ENCODE measurements at places on chromosomes 3 and 15.
A peak's percentile ranks its signal among the peaks of the same experiment; 100 is the strongest.

GRCh38 chr3:157127831-157128767 is 31.8 kb downstream of the CCNL1 start:
- DNase-seq = peak; percentile 59

GRCh38 chr3:32100465-32100864 is 6.0 kb upstream of the GPD1L start:
- DNase-seq = no peak

GRCh38 chr3:13077431-13078162 is 4.4 kb upstream of the IQSEC1 start:
- DNase-seq = peak; percentile 50

GRCh38 chr3:52429779-52430415 is 15.0 kb downstream of the SEMA3G start:
- DNase-seq = peak; percentile 14

DNA sequence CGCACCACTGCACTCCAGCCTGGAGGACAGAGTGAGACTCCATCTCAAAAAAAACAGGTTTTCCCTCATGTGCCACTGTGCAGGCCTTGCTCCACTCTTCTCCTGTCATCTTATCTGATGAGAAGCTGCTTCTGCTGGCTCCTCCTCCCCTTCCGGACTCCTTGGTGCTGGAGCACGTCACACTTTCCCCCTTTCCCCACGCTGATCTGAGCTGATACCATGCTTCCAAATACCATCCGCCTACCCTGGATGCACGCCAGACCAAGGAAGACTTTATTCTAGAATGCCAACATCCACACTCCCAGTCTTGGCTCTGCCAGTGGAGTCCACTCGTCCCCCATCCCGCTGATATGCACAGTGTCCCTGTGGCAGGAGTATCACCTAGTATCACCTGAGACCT is 31.3 kb downstream of the HOMER2 start:
- no peak for DNase-seq

GRCh38 chr3:159486580-159486979 is 502.1 kb upstream of the IL12A start:
- DNase-seq = no peak

DNA sequence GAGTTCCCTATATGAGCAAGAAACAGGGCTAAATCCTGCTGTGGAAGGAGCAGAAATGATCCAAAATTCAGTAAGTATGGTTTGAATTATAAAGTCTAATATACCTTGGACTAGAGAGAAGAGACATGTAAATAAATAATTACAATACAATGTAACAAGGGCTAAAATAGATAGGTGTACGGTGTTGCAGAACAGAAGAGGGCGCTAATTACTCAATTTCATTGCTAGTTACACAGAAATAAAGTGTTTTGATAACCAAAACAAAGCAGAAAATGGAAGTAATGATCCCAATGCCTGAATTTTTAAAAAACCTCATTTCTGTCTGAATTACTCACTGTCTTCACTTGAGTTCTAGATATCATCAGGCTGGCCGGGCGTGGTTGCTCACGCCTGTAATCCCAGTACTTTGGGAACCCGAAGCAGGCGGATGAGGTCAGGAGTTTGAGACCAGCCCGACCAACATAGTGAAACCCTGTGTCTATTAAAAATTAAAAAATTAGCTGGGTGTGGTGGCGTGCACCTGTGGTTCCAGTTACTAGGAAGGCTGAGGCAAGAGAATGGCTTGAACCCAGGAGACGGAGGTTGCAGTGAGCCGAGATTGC is 8.3 kb upstream of the PLCH1 start:
- DNase-seq = no peak
